ENCODE measurements at places on chromosomes 5 and 9.

DNA sequence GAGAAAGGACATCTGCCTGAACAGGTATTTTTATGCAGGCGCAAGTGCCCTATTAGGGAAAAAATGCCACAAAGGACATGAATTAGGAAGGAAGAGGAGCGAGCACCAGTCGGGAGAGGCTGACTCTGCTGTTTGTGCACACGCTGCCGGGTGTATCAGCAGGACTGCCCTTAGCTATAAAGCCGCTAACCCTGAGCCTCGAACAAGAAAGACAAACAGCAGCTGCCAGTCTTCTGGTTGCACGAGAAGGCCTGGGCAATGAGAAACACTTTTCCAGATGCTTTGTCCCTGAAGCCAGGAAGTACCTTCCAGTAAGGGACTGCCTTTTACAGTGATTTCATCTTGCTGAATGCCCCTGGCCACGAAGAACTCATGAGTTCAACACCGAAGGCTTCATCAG is 12.6 kb downstream of the QSOX2 start:
- no peak for ATAC-seq

GRCh38 chr5:14779975-14780374 is 91.6 kb downstream of the ANKH start:
- ATAC-seq, result no peak

DNA sequence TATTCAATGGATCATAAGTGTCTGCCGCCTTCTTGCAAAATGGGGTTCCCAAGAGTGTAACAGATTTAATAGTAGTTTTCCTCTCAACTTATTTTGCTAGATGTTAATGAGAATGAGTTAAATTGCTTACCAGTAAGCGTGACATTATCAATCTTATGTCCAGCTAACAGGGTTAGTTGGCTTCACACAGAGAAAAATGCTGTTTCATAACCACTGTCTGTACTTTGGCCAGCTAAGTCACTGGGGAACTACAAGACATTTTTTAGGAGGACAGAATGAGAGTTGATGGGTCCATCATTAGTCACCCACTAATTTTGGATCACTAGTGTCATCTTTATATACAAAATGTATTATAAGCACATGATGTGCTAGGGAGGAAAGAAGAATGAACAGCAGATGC is 1.4 kb downstream of the CDC37L1 start:
- ATAC-seq, result no peak

- no peak for ATAC-seq
Observed at GRCh38 chr9:124308606-124309491, 51.1 kb downstream of the NEK6 start.

- peak; percentile 13 for ATAC-seq
Observed at GRCh38 chr5:141507387-141508091, 18.7 kb downstream of the PCDHGC5 start.

GRCh38 chr9:134059661-134060395 is 8.0 kb downstream of the BRD3 start:
- peak; percentile 95 for ATAC-seq

- peak; percentile 55 for ATAC-seq
Observed at GRCh38 chr9:134136118-134136995, 475 bp downstream of the WDR5 start.

GRCh38 chr9:33676746-33677505 is 118.4 kb upstream of the PRSS3 start:
- peak; percentile 63 for ATAC-seq

DNA sequence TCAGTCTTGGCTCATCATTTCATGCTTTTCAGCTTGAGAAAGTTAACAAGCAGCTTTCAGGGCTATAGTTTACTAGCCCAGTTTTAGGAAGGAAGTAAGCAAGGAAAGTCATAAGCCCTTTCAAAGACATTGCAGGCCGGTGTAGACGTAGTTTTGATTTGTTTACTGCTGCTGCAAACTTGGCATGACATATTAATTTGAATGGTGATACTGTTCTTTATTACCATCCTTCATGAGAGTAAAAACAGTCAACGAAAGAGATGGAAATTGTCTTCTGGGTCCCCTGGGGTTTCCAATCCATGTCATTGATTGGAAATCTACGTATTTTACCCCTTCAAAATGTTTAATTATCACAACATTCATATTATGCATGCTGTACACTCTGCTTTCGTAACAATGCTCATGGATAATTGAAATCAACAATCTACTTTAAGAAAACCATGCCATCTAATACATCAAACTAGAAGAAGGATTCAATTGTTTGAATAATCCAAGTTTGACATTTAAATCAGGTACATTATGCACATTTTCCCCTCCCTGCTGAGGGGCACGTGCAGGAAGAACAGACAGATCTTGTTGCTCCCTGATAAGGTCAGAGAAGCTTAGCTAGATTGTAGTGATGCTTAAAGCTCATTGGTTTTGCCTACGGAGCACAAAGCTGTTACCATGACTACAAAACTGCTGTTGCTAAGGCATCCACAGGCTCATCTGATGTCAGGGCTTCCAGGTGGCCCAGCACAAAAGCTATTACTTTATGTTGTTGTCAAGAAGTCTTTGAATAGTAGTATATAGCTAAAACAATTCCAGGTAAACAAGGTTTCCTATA is 139.9 kb upstream of the PRLR start:
- ATAC-seq, result no peak

- ATAC-seq, result no peak
Observed at GRCh38 chr5:16800477-16800876, 135.6 kb downstream of the MYO10 start.

DNA sequence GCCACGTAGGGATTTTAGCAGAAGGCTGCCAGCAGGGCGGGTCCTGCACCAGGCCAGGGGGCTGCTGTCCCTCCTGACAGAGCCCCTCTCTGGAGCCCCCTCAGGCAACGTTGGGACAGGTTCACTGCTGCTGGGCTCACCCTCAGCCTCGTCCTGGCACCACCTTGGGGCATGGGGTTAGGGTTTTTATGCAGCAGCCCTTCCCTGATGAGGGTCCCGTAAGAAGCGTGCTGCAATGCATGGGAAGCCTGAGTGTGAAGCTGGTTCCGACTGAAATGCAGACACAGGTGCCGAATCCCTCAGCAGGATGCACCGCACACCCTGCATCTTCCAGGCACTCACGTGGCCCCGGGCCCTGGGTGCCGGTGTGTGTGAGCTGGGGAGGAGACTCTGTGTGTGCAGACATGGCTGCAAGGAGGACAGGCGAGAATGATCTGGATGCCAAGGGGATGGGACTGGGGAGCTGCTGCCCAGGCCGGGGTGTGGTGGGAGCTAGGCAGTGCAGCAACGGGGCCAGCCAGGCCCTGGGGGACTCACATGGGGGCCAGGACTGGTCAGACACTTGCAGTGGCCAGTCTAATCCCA is 27.1 kb downstream of the ZDHHC11B start:
- ATAC-seq, result no peak

- peak; percentile 69 for ATAC-seq
Observed at GRCh38 chr5:95973793-95974325, 12.2 kb upstream of the ELL2 start.

DNA sequence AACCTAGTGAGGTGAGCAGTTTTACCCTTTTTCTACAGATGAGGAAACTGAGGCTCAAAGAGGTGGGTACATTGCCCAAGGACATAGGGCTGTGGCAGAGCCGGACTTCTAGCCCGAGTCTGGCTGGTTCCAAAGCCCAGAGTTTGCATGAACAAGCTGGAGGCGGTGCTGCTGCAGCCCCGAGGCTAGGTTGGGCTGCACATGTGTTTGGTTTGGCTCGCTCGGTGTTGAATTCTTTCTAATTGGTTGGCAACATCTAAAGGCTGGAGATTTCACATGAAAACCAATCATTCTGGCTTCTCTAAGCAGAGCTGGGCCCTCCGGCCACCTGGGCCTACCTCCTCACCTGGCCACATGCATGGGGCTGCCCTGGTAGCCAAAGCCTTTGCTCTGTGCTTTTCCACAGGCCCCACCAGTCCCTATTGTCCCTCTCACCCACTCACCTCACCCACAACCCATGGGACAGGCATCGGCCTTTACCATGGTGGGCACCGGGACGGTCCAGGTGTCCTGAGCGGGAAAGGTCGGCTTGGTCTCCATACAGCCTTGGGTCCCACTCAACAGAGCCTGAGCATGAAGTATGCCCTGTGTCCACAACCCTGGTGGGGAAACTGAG is 262.3 kb downstream of the NSG2 start:
- no peak for ATAC-seq
